ENCODE measurements at places on chromosomes 2 and 18.

DNA sequence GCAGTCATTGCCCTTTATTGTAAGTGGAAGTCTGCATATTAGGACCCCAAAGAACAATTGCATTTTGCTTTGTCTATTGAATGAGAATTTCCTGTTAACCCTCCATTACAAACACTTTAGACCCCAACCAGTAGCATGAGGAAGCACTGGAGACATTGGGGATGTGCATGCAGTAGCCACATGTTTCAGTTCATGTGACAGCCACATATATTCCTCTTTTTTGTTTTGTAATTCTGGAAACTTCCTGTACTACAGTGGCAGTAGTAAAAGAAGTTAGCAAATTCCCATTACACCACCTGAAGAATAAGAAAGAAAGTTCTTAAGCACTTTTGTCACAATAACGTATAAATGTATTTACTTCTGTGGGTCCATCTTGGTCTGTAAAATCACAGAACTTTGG is 281.1 kb upstream of the SLC14A2 start:
- DNase-seq, result no peak

- no peak for DNase-seq
Measured at GRCh38 chr2:77161009-77161408, 361.2 kb downstream of the LRRTM4 start.

GRCh38 chr2:129726216-129726615 is 253.2 kb upstream of the RAB6C start:
- DNase-seq, result no peak

- no peak for DNase-seq
Measured at GRCh38 chr2:241577413-241578122, 19.0 kb downstream of the BOK start.

All from activated CD8-positive, alpha-beta memory T cell treated with anti-CD3 and anti-CD28 coated beads for 1 hour (primary cell).